ENCODE measurements at places on chromosomes 3 and 15.

DNA sequence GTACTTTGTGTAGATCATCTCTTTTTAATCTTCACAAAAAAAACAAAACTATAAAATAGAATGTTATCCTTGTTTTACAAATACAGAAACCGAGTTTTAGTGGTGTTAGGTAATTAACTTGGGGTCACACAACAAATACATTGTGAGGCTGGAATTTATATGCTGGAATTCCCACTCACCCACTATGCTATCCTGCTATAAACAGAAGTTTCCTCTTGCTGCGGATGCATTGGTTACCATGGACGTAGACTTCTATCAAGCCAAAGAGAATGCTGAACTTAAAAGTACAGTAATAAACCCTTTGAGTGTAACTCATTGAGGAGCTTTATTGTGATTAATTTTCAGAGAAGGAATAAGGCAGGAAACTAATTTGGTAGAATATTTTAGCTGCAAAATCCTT lies 9.2 kb downstream of the SNAP23 start:
- no peak for DNase-seq

DNA sequence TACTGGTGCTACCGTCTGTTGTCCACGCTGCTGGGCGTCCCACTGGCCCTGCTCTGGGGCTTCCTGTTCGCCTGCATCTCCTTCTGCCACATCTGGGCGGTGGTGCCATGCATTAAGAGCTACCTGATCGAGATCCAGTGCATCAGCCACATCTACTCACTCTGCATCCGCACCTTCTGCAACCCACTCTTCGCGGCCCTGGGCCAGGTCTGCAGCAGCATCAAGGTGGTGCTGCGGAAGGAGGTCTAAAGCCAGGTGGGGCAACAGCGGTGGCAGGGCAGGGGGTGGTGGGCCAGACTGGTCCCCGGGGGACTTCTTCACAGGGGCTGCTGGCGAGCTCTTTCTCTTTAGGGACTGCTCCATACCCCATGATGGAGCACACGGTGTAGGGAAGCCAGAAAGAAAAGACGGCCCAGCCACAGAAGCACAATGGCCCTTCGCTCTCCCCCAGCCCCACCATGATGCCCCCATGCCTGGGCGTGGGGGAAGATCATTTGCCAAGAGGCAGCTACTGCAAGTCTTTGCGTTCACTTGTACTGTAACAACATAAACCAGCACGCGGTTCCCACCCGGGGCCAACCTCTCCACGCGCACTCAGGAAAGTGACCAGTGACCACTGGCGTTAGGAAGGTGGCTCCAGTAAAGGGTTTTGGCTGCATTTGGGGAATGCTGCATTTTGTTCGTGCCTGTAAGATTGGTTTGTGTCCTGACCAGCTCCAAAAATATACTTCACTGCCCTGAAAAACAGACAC lies 12.2 kb downstream of the CAV3 start:
- DNase-seq, result no peak

GRCh38 chr3:197874653-197875052 lies 75.3 kb upstream of the RPL35A start:
- no peak for DNase-seq

- DNase-seq, result no peak
Measured at GRCh38 chr15:70382009-70382749, 284.5 kb upstream of the TLE3 start.

DNA sequence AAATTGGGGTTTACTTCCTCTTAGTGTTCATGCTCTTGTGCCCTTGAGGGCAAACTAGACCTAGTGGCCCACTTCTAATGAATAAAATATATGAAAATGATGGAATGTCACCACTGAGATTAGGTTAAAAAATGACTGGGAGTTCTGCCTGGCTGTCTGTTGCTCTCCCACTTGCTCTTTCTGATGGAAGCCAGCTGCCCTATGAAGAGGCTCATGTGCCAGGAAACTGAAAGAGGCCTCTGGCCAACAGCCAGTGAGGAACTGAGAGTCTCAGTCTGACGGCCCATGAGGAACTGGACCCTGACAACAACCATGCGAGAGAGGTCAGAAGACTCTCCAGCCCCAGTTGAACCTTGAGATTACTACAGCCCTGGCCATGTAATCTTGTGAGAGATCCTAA lies 107.1 kb upstream of the FHIT start:
- DNase-seq, result no peak

GRCh38 chr3:53691885-53692284 lies 154.3 kb downstream of the CHDH start:
- no peak for DNase-seq

DNA sequence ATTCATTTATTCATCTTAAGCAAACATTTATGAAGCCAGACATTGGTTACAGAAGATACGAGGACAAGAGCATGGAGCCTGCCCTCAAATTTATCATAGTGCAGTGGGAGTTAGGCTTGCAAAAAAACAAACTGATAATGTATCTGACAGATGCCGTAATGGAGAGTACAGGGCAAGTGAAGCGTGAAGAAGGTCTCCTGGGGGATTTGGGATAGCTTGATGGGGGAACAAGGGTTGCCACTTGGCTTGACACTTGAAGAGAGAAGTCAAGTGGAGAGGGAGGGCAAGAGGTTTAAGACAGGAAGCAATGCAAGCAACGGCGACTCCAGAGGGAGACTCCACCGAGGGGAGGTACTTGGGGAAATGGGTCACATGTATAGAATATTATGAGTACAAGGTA lies 129.3 kb downstream of the SSR3 start:
- DNase-seq, result no peak

DNA sequence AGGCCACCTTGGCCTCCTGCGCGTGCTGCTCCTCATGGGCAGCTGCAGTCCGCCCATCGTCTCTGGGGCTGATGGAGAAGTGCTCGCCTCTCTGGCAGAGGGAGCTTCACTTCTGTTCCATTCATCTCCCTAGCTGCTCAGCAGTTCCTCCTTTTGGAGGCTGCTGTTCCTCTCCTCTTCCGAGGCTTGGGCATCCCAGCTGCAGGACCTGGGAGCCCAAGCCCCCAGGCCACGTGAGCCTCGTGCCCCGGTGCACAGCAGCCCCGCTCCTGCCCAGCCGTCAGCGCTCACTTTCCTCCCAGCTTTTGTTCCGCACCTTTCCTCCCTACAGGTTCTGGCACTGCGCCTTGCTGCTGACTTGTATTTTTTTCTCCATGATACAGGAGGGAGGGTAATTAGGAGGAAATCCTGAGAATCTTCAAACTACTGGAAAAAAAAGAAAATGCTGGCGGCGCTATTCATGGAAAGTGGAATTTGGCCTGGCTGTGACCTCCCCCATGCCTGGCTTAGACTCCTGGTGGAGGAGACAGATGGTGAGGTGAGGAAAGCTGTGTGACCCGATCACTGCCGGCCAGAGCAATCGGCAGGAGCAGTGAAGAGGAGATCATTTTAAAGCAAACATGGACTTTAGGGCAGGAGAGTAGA lies 210.1 kb downstream of the CHST2 start:
- no peak for DNase-seq

GRCh38 chr15:84829428-84829827 lies 12.3 kb downstream of the ALPK3 start:
- DNase-seq, result no peak

- DNase-seq, result no peak
Measured at GRCh38 chr15:67149068-67149772, 83.8 kb downstream of the SMAD3 start.

GRCh38 chr3:113210604-113211329 lies 590 bp upstream of the BOC start:
- no peak for DNase-seq

GRCh38 chr3:46960081-46960701 lies 16.4 kb downstream of the CCDC12 start:
- no peak for DNase-seq

GRCh38 chr3:10601151-10601856 lies 95.9 kb upstream of the ATP2B2 start:
- no peak for DNase-seq

GRCh38 chr3:42911551-42911950 lies 5.6 kb downstream of the ZNF662 start:
- DNase-seq, result no peak

- DNase-seq, result no peak
Measured at GRCh38 chr15:40108061-40108854, 421 bp downstream of the BMF start.

DNA sequence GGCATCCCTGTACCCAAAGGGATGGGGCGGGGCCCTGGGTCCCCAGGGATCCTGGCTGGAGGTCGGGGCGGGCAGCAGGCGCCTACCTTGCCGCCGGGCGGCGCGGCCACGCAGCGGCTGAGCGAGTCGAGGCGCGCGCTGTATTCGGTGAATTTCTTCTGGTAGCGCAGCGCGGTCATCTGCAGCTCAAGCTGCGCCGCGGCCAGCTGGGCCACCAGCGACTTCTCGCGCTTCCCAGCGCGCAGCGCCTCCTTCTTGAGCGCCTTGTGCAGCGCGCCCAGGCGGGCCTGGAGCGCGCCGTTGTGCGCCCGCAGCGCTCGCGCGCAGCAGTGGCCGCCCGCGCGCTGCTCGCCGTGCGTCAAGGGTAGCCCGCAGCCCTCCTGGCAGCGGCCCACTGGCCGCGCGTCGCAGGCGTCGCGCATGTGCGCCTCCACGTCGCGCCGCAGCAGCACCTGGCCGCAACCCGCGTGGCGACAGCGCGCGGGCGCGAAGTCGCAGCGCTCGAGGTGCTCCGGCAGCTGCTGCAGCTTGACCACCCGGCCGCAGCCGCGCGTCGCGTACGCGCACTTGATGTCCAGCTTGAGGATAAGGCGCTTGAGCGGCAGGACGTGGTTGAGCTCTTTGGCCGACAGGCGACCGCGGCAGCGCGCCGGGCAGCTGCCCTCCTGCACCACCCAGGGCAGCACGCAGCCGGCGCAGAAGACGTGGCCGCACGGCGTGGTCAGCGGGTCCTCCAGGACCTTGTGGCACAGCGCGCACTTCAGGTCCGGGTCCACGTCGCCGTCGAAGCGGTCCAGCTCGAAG lies 522 bp downstream of the PDZRN3 start:
- DNase-seq, result no peak

DNA sequence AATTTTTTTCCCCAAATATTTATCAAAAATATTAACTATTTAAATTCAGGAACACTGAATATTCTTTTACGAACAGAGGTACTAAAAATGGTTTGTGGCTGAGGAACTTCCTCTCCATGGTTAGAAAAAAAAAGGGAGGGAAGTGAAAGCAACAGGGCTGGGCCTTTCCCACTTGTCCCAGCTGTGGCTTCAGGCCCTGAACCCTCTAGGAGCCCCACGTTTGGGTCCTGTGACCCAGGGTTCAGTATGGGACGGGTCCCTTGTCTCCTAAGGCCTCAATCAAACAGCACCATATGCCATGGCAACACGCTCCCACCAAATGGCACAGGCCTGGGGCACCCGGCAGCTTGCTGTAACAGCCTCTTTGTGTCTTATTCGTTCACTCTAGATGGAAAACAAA lies 32.4 kb downstream of the POC1A start:
- no peak for DNase-seq

- DNase-seq, result no peak
Measured at GRCh38 chr3:98482717-98483482, 14.6 kb upstream of the OR5K2 start.

GRCh38 chr15:100103828-100104227 lies 237.9 kb downstream of the ADAMTS17 start:
- no peak for DNase-seq

DNA sequence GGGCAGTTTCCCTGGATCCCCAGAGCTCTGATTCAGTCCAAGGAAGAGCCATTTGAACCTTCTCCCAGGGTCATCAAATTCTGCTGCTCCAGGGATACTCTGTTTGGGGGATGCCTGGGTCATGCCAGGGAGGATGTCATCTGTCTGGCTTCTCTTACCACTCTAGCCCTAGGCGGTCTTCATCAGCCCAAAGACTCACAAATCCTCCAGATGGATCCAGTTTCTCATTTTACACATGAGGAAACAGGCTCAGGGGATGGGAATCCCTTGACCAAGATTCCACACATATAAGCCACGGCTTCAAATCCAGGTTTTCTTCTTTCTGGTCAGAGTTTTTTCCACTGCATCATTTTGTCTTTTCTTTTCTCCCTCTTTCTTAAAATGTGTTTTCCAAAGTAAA lies 36.7 kb downstream of the SLC28A1 start:
- no peak for DNase-seq

DNA sequence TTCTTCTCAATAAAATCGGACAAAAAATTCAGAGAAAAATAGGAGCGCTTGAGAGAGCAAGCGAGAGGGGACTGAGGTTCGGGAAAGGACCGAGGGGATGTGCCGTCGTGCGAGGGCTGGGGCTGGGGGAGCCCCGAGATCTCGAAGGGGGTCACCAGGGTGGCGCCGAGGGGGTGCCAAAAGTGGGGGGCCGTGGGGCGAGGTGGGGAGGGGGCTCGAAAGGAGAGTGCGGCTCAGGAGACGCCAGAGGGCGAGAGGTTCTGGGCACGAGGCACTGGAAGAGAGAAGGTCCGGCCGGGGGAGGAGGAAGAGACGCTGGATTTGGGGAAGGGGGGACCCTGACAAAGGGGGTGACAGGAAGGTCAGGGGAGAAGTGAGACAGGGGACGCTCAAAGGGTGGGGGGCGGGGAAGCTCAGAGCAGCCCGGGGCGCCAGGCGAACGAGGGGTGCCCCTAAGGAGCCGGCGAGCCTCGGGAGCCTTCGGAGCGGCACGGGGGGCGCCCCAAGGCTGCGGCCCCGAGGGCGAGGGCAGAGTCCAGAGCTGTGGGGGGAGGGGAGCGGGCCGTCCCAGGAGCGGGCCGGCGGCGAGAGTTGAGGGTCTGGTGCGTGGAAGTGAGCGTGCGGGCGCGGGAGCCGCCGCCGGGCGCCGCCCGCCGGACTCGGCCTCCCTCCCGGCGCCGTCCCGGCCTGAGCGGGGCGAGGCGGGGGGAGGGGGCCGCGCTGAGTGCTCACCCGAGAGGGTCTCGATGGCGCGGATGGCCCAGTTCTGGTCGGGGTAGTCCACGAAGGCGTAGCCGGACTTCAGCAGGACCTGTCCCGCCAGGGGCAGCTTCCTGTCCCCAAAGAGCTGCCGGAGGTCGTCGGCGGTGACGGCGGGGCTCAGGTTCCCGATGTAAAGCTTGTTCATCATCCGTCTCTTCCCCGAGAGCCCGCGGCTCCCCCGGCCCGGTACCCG lies 514 bp downstream of the IGF2BP2 start:
- DNase-seq, result no peak

DNA sequence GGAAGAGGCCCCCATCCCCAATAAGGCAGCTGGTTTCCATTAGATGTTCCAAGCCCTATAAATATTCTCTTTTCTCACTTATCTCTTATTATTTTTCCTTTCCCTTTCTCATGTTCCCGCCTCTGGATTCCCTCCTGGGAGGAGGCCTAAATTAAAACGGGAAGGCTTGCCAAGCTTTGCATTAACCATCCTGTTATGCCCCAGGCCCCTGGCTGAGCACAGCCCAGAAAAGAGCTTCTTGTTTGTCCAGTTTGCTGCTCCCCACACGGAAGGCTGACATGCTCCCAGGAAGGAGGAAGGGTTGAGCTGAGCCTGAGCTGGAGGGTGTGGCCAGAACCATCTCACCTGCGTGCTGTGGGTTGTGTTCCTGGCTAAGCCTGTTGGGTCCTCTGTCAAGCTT lies 63.1 kb upstream of the BOC start:
- DNase-seq, result no peak

DNA sequence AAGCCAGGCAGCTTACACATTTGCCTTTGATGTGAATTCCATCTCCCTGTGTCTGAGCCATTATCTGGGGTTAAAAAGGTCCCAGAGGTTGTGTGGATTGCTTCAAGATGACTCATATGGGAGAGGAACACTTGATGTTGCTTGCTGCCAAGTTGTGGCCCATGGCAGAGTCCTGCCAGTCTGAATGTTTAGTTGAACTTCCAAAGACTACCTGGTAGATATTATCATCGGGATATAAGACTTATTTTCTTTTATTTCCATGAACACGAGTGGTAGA lies 85.6 kb downstream of the TJP1 start:
- no peak for DNase-seq

- no peak for DNase-seq
Measured at GRCh38 chr3:43609406-43609805, 12.4 kb downstream of the ANO10 start.

- no peak for DNase-seq
Measured at GRCh38 chr3:194617143-194617671, 16.0 kb downstream of the TMEM44 start.
